ENCODE measurements at places on chromosomes 12 and 14.

- no peak for DNase-seq
Observed at GRCh38 chr12:51883295-51883694, 4.6 kb upstream of the ANKRD33 start.

- no peak for DNase-seq
Observed at GRCh38 chr12:50224026-50224692, 57.0 kb upstream of the CERS5 start.

DNA sequence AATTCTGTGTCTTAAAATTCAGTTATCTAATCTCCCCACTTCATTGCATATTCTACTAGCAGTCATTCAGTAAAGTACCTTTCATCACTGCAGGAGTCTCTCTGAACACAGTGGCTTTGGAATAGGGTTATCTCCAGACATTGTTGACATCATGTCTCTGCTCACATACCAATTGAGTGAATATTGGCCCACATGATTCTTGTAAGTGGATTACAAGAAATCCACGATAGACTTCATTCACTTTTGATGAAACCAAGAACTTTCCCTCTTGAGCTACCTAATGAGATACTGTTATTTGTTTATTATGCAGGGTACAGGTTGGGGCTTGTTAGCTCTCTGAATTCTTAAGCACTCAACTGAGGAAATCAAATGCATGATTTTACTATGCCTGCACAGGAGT, 284.9 kb downstream of the RAD51B start:
- DNase-seq: no peak

DNA sequence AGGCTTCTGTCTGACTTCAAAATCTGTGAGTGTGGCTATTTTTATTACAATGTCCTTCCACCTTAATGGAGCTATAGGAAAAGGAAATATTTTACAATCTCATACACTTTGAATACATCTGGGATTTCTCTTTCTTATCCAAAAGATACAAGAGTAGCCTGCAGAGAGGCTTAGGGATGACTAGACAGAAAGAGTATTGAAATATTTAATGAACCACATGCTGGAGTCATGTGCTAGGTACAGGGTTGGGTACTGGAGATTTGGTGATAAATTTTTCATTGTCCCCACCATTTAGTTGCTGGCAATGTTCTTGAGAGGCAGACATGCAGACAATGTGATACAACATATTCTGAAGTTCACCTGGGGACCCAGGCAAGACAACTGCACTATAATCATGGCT, 126.0 kb downstream of the PPFIA2 start:
- DNase-seq: no peak

- no peak for DNase-seq
Observed at GRCh38 chr14:96994999-96995398, 197.8 kb downstream of the VRK1 start.

DNA sequence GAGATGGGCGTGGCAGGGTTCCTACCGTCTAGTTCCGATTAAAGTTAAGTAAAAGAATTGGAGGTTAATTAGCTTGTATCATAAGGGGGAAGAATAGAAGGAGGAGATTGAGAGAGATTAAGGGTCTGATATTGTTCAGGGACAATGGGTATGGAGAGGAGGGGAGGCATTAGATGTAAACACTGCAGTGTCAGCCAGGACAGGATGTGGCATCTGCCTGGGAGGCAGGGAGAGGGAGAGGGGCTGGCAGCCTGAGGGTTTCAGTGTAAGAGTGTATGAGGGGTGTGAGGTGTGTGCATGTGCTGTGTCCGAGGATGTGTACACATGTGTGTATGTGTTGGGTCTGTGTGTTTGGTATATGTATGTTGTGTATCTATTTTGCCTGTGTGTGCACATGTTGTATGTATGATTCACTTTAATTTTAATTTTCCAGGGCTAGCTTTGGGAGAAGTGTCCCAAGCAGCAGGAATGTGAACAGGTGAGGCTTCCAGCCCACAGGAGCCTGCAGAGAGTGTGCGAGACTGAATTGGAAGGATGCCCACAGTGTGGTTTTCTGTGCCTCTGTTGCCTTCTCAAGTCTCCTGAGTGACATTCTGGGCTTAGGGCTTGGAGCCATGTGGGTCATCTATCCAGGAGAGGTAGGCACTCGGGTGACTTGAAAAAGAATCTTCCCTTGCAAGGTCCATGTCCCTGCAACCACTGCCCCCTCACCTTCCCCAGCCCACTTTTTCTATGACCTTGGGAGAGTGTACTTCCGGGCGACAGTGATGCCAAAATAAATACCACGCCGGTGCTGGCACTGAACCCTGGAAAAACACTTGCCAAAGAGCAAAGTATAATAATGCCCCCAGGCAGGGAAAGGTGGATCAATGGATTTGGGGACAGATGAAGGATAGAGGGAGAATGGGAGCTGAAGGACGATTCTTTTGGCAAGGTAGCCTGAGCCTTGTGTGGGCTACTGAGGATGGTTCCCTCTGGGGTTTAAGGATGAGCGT, 36.8 kb upstream of the DCD start:
- DNase-seq: no peak

DNA sequence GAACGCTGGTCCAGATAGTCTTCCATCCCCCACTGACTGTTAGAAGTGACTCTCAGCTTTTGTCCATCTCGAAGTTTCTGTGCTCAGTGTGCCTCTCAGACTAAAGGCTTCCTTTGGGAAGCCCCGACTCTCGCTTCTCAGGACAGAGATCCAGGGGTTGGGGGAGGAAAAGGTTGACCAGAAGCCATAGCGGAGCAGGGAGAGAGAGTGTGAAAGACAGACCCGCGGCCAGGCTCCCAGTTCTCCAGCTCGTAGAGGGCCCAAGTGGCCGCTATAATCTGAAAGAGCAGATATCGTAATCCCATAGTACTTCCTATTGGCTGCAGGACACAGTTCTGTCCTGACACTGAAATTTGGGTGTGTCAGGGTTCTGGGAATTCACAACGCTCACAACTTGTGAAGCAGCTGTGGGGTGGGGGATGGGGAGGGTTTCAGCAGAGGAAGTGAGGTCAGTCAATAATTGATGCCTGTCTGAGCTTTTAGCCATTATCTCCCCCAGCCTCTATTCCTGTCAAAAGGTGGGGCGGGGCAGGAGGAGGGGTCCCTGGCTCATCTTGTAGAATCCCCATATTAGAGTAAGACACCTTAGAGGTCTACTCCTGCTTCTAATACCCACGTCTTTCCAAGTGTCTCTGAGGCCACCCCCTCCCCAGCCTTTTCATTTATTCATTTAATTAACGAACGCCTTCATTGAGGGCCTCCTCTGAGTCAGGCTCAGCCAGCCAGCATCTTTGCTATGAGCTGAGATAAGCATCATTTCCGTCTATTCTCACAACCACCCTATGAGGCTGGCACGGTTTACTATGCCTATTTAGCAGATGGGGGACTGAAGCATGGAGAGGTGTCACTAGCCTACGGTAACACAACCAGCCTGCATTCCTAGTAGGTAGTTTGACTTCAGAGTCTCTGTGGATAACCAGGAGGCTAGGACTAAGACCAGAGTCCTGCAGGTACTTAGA, 1.6 kb upstream of the ACVRL1 start:
- peak; percentile 71 for DNase-seq

- no peak for DNase-seq
Observed at GRCh38 chr14:62947301-62947700, 98.0 kb downstream of the KCNH5 start.

DNA sequence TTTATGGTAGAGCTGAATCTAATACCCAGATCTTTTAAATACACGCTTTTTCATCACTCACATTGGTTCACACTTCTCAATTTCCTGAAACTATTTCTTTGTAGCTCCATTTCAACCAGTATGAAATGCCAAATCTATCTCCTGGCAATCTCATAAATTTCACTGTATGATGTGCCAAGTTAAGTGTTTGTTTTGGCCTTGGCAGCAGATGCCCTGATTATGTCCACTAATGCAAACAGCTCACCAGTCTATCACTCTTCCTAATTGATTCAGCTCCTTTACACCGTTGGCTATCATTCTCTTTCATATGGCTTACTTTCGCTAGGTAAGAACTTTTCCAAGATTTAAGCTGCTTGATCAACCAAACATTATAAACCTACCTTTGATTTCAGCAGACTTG, 58.6 kb downstream of the ZFC3H1 start:
- no peak for DNase-seq

- no peak for DNase-seq
Observed at GRCh38 chr12:62459976-62460375, 6.7 kb upstream of the MON2 start.

DNA sequence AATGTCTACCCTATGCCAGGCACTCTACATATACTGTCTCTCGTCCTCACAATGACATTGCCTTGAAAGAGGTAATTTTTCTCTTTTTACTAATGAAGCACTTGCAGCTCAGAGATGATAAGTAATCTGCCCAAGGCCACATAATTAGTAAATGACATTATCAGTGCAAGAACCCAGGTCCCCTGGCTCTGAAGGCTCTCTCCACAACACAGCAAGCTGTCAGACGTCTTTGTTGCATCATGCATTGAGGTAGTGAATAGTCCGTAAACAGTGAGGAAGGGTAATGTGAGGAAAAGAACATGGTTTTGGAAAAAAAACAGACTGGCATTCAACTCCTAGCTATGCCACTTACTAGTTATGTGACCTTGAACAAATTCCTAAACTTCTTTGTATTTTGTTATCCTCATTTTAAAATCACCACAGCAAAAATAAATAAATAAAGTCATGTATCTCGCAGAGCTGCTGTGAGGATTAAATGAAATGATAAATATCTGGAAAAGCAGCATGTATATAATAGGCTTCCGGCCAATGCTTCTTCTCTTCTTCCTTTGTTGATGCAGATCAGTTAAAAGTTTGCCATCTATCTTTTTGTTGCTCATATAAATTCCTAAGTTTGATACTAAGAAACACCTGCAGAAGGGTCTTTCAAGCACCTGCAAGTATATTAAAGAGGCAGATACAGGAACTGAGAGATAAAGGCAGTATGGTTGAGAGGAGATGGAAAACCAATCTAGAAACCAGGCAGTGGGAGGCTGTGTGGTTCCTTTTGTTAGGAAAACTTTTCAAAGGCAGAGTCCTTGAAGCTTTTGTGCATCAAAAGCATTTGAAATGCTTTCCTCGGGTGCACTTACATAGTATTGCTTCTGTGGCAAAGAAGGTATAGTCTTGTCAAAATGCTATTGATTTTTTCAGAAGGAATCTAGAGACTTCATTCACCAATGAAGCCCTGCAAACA, 82.8 kb downstream of the BTG1 start:
- no peak for DNase-seq

GRCh38 chr12:57195611-57196371, 20.8 kb upstream of the NXPH4 start:
- no peak for DNase-seq

DNA sequence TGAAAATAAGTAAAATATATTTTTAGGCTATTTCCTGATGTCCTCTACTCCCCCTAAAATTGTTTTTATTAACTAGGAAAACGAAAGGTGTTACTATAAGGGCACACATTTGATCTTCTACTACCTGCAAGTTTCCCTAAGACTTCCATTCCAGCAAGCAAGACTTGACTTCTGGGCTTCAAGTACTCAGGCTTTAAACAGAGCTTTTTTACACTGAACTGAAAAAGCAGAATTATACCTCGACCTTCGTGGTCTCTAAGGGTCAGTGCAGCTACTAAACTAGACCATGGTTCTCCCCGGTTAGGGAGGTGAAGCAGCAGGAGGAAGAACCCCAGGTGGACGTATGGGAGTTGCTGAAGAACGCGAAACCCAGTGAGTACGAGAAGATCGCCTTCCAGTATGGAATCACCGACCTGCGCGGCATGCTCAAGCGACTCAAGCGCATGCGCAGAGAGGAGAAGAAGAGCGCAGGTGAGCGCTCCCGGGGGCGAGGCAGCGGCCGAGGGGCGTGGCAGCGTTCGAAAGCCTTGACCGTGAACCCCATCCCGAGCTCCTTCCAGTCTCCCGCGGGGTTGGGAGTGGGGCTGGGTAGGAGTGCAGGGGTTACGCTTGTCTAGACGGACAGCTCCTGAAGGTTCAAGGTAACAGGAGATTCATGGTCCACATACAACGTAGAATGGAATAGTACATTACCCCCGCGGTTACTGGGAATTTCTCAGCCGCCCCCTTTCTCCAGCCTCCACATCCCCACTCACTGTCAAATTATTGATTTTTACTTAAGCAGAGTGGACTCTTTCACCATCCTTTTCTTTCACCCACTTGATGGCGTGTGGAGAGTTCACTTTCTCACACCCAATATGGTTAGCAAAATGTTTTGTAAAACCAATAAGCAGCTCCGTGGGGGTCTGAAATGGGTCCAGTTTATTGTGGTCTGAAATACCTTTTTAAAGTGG, 47.6 kb downstream of the MYBPC1 start:
- peak; percentile 26 for DNase-seq

- no peak for DNase-seq
Observed at GRCh38 chr12:124033859-124034258, 60.8 kb downstream of the ZNF664 start.

GRCh38 chr12:119375075-119375882, 40.8 kb downstream of the CCDC60 start:
- peak; percentile 1 for DNase-seq

- no peak for DNase-seq
Observed at GRCh38 chr14:100733152-100733850, 6.6 kb downstream of the DLK1 start.

DNA sequence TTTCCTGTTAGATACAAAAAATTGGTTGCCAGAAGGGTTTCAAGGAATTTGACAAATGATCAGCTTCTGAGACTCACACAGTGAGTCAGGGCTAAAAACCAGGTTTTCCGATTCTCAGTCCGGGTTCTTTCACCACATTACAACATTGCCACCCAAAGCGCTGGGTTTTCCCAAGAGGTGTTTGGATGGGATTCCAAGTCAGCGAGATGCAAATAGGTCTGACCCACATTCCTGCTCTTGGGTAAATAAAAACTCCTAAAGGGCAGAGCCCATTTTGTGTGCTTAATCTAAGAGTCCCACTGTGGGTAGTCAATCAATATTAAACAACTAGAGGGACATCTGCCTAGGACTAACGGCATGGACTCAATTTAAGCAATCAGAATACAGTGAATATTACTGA, 5.4 kb upstream of the RIC8B start:
- DNase-seq: no peak

Data from hematopoietic multipotent progenitor cell treated with erythropoietin and hydrocortisone succinate and interleukin-3 and kit ligand, for 4 days (in vitro differentiated cells).